ENCODE measurements at places on chromosomes 11 and 22.

- DNase-seq: peak; percentile 94
These were observed at the start of gene SUN2 for GRCh38 chr22:38755911-38756532. Gene SUN2, minus strand, starts transcription at chr22:38755998. Its CDS starts 3,370 bp downstream, at chr22:38752628.

- DNase-seq: no peak
These were observed 6.5 kb downstream of the ASCL2 start for GRCh38 chr11:2263724-2264360.

- no peak for DNase-seq
These were observed 45.4 kb upstream of the GLYAT start for GRCh38 chr11:58776891-58777710.

GRCh38 chr11:115722711-115723110 lies 218.5 kb upstream of the CADM1 start:
- peak; percentile 53 for DNase-seq

DNA sequence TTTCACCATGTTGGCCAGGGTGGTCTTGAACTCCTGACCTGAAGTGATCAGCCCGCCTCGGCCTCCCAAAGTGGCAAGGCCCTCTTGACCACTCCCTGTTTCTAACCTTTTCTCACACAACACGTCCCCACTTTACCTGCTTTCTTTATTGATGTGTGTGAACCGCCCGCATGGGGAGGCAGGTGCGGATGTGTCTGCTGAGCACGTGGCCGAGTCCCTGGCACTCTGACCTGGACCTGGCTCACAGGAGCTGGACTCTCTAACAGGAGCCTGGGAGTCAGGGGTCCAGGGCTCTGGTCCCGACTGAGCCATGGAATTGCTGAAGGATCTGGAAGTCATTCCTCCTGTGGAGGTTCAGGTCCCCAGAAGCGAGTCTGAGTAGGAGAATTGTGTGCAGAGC lies 40.0 kb downstream of the C11orf96 start:
- DNase-seq: no peak

DNA sequence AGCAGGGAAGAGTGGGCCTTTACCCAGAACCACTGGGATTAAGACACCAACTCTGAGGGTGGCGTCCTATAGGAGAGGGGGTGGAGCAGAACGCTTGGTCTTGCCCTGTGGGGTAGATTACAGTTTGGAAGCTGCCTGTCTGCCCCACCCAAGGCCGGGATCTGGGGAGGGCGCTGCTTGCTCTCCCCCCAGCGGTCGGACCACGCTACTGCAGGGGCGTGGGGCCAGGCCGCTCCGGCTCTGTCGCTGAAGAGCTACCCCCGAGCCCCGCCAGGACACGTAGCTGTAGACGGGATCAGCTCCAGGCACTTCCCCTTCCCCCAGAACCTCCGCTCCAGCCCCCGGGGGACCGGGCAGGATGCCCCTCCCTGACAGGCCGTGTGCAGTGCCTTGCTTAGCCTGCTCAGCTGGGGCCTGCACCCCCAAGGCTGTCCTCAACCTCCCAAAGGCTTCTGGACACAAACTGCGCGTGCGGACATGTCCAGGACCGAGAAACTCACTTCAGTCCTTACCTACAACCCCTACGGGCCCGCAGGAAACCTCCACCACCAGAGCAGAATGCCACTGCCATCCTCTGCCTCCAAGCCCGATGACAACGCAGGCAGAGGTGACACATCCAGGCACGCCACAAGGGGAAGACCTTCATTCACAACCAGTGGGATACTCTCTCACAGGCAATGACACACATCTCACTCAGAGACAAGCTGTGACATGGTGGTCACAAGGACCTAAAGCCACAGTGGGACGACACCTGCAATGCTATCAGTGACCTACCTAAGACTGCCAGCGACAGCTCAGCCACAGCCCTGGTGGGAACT lies 3.6 kb downstream of the AHNAK start:
- peak; percentile 91 for DNase-seq

- no peak for DNase-seq
These were observed 16.9 kb downstream of the ZNF215 start for GRCh38 chr11:6943131-6943530.

- DNase-seq: no peak
These were observed 708.9 kb upstream of the CCDC179 start for GRCh38 chr11:23569134-23569533.

- DNase-seq: peak; percentile 52
These were observed 149.7 kb downstream of the CTTN start for GRCh38 chr11:70547821-70548670.

Data from tongue (tissue), 3 donors.